Head of caudate nucleus (tissue), 42 donors: ENCODE measurements at places on chromosomes 12 and 14.

DNA sequence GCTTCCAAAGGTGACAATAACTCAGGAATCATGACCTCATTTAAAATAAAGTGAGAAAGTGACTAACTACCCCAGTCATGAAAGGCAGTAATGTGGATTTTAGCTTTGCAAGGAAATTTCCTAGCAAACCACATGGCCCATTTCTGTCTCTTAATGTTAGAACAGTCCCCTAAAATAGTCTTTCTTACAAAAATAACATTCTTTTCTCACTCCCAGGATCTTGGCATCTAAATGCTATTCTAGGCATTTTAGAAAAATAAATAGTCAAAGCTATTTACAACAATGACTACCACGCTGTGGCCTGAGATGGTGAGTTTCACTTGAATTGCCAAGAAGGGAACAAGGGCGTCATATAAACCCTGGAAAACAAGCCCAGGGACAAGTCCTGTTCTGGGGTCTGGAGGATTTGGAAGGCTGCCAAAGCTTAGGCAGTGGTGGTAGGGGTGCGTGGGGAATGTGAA is 101.2 kb upstream of the CCDC175 start:
- DNase-seq, result no peak

DNA sequence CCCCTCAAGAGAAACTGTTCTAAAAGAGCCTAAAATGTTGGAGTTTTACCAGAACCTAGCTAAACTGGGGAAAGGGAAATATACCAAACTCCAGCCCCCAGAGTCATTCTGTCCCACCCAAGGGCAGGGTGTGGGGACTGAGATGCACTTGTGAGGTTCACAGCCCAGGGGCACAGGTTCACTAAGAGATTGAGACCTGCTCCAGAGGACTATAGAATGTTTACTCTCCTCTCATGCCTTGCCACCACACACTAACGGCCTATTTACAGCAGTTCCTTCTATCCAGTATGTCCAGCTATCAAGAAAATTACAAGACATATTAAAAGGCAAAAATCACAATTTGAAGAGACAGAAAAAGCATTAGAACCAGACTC is 60.6 kb upstream of the PARP11 start:
- DNase-seq, result no peak

DNA sequence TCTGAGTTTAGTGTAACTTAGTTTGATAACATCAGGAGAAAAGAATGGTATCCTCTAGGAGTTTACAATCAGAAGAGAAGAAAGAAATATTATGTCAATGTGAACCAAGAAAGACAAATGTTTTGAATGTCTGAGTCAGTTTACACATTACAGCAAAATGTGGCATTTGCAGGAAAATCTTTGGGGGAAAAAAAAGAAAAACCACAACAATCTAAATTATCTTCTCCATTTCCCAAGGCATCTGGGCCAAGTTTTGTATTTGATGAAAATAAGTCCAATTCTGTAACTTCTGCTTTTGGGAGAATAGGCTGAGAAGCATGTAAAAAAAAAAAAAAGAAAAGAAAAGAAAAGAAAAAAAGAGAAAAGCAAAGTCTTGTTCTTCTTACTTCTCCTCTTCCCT is 58.8 kb upstream of the FLRT2 start:
- no peak for DNase-seq

DNA sequence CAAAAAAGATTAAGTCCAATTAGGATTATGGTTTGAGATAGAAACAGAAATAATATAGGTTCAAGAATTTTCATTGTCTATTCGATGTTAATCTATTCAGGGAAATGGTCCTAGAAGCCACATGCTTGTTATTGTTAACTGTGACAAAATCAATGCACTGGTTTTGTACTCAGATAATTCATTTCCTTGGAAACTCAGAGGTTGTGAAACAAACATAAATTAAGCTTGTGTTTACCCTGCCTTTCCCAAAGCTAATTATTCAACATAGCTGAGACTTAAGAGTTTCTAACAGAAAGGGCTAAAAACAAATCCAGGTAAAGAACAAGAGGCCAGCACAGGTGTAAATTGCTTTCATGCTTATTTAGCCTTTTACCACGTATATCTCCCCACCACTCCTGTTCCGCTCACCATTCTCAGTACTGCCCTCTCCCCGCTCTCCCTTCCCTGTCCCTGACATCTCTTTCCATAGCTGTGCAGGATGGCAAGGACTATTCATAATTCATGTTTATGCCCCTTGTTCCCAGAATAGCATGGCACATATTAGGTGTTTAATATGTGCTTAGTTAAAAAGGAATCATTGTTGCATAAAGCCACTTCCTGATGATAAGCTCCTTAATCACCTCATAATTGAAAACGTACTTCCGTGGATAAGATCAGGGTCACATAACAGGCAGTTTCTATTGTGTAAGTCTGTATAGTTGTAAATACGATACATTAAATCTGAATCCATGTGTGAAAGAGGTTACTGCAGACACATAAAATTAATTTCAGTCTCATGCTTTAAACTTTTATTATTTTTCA is 131.8 kb upstream of the USP15 start:
- DNase-seq, result no peak

GRCh38 chr12:14058717-14059116 is 77.3 kb upstream of the GRIN2B start:
- no peak for DNase-seq

DNA sequence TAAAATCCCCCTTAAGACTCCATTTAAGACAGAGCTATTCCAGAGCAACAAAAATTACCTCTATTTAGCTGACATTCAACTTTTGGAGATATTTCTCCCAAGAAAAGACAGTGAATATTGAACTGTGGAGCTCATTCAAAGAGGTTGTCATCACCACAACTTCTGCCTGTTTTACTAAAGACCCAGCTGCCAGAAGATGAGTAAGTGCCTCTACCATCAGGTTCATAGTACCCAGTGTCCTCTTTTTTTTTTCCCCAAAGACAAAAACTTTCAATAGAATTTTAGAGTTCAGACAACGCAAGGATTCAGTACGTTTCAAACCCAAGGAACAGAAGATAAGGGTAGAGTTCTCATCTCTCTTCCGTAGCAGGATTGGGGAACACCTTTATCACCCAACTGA is 461.3 kb downstream of the BCAT1 start:
- no peak for DNase-seq

GRCh38 chr14:61561657-61562276 is 133.5 kb upstream of the HIF1A start:
- no peak for DNase-seq

GRCh38 chr12:45402288-45402687 is 186.4 kb downstream of the ANO6 start:
- DNase-seq, result no peak

DNA sequence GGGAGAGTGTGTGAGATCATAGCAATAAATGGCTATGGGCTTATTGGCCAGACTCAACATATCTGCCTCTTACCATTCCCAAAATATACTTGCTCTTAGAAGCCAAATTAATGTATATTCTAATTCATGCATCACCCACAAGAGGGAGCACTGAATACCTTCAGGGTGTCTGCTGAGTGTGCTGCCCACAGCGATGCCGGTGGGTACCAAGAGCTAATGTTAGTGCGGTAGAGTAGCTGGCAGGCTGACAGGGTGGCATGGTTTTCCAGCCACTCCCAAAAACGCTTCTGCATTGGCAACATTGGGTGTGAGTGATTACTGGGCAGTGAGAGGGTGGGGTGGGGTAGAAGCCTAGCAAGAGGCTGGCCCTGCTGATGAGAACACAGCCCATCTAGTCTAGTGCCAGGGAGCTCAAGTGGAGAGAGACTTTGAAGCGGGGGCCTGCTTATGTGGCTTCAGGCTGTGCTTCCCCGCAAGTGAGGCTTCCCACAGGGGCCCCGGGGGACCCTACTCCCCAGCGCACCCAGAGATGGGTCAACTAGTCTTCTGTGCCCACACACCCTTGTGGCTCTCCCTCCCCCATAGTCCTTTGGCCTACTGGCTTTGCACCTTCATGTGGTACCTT is 9.2 kb upstream of the PLEKHD1 start:
- DNase-seq, result no peak

- no peak for DNase-seq
Observed at GRCh38 chr12:100499416-100499815, 25.8 kb downstream of the NR1H4 start.

- DNase-seq, result no peak
Observed at GRCh38 chr12:121222847-121223246, 12.9 kb downstream of the P2RX4 start.

- DNase-seq, result no peak
Observed at GRCh38 chr12:68478516-68479260, 132.0 kb upstream of the RAP1B start.

DNA sequence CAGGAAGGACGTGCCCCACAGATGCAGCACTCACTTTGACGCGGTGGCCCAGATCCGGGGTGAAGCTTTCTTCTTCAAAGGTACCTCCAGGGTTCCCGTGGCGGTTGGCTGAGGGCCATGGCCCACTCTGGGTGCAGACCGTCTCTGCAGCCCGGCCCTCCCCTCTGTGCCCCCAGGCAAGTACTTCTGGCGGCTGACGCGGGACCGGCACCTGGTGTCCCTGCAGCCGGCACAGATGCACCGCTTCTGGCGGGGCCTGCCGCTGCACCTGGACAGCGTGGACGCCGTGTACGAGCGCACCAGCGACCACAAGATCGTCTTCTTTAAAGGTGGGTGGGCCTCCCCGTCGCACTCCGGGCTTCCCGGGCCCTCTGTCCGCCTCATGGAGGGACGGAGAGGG is 16.9 kb downstream of the MMP17 start:
- DNase-seq, result no peak

DNA sequence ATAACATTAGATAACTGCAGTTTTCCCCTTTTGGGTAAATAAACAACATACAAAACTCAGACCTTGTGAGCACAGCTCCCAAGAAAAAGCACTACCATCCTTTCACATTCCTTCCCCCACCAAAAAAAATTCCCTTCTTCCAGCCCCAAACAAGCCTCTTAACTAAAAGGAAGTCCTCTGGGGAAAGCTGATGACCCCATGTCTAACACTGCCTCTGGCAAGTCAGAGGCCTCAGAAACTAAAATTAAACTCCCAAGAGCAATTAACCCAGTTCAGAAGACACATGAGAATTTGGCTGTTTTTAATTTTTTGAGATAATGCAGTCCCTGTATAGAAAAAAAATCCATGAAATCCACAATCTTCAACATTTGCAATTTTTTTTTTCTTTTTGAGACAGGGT is 127.7 kb downstream of the SPTSSA start:
- no peak for DNase-seq

DNA sequence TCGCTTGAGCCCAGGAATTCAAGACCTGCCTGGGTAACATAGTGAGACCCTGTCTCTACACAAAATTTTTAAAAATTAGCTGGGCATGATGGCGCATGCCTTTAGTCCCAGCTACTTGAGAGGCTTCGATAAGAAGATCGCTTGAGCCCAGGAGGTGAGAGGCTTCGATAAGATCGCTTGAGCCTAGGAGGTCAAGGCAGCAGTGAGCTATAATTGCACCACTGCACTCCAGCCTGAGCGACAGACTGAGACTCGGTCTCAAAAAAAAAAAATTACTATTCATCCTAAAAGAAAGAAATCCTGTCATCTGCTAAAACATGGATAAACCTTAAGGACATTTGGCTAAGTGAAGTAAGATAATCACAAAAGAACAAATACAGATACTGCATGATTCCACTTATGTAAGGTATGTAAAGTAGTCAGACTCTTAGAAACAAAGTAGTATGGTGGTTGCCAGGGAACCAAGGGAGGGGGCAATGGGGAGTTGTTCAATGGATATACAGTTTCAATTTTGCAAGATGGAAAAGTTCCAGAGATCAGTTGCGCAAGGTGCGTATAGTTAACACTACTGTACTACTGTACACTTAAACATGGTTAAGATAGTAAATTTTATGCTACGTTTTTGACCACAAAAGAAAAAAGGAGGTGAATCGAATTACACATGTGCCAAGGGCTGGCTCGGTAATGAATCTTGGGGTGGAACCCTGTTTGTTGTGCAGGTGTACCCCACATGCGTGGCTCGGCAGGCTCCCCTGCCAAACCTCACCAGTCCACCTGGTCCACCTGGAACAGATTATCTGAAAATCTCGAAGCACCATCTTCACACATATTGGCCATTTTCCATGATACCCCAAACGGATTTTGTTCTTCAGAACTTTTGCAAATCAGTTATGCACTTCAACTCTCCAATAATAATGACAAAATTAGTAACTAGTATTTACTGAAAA is 18.3 kb upstream of the ATP2A2 start:
- DNase-seq, result no peak
